Skin of body (tissue), 3 donors: ENCODE measurements at places on chromosomes 3 and 15. TPM values are rescaled to one million over a fixed set of nuclear protein-coding genes. Genes with fewer than 3 reads are reported as not detected.
A peak's percentile ranks its signal among the peaks of the same experiment; 100 is the strongest.

The ESYT3 gene
- total RNA-seq = 7.9 TPM

The GOLGA6A gene
- 0.89 TPM for total RNA-seq

The ECT2 gene
- total RNA-seq = 27.8 TPM

The SERPINI1 gene
- total RNA-seq = 14.6 TPM

The CIDEC gene
- 29.4 TPM for total RNA-seq

The BLM gene
- 6.3 TPM for total RNA-seq

The NPAP1 gene
- total RNA-seq = not detected

The GPR62 gene
- total RNA-seq = 0.20 TPM

The SLC41A3 gene
- 26.1 TPM for total RNA-seq

The COL7A1 gene
- total RNA-seq = 71.4 TPM

The CPN2 gene
- 0.10 TPM for total RNA-seq

The SSUH2 gene
- total RNA-seq = 0.39 TPM

The GPR27 gene
- total RNA-seq = 5.2 TPM

The FGD5 gene
- 14.9 TPM for total RNA-seq

DNA sequence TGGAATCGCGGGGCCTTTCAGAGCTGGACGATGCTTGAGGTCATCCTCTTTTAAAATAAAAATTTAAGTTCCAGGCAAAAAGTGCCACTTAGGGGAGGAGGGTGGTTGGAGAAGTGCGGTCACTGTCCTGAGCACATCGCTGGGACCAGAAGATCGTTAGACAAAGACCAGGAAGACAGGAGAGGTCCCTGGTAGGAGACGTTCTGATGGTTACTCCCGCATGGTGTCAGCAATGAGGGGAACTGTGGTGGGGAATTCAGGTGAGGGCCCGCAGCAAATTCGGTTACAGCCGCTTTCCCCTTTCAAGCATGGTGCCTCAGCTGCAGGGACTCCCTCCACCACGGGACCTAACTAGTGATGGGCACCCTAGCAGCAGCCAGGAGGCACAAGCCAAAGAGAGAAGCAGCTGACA lies 1.0 kb upstream of the ISY1 start:
- no peak for DNase-seq

DNA sequence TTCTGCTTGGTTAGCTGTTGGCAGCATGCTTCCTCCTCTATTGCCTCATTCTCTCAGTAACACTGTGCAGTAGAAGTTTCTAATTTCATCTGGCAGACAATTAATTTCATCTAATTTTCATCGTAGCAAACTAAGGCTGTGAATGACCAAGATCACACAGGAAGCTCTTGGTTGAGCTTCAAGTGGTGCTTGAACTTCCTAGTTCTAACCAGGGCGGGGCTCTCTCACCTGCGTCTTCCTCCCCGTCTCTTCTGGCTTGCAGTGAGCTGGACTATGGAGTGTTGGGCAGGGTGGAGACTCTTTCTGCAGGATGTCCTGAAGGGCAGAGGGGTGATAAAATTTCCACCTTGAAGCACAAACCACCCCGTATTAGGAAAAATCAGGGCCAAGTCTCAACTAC lies 2.0 kb upstream of the IL16 start:
- no peak for DNase-seq

GRCh38 chr3:155323063-155323666 lies 29.7 kb upstream of the STRIT1 start:
- peak; percentile 80 for DNase-seq

DNA sequence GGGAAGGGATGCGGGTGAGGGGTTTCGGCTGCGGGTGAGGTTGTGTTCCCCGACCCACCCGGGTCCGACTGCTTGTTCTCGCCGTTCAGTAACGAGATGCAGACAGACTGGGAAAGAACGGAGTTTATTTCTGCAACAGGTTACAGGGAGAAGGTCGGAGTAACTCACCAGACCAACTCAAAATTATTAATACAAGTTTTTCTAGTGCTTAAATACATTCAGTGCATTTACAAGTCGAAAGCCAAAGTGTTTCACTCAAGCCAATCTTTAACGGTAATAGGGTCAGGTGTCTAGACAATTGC lies 492 bp upstream of the HIGD1A start:
- DNase-seq = no peak

- no peak for DNase-seq
These were observed 37.0 kb downstream of the FEM1B start for GRCh38 chr15:68314563-68314962.

- DNase-seq = no peak
These were observed 150.9 kb upstream of the IL12A start for GRCh38 chr3:159837725-159838124.

- DNase-seq = no peak
These were observed 191.3 kb downstream of the ZMAT3 start for GRCh38 chr3:178880274-178880673.

GRCh38 chr3:7332696-7333095 lies 471.8 kb downstream of the GRM7 start:
- no peak for DNase-seq

- no peak for DNase-seq
These were observed 49.9 kb upstream of the SUCLG2 start for GRCh38 chr3:67704322-67704721.

- DNase-seq = no peak
These were observed 1.2 kb downstream of the CRABP1 start for GRCh38 chr15:78341057-78341987.

- peak; percentile 51 for DNase-seq
These were observed 38.4 kb upstream of the TRAK1 start for GRCh38 chr3:42052484-42053351.

- no peak for DNase-seq
These were observed 31.2 kb upstream of the MYO5C start for GRCh38 chr15:52326756-52327155.

GRCh38 chr15:49494842-49495241 lies 71.8 kb downstream of the FGF7 start:
- DNase-seq = no peak

GRCh38 chr15:70781236-70781635 lies 17.9 kb upstream of the UACA start:
- DNase-seq = no peak

- peak; percentile 68 for DNase-seq
These were observed 631 bp downstream of the UBR1 start for GRCh38 chr15:43105077-43105736.

DNA sequence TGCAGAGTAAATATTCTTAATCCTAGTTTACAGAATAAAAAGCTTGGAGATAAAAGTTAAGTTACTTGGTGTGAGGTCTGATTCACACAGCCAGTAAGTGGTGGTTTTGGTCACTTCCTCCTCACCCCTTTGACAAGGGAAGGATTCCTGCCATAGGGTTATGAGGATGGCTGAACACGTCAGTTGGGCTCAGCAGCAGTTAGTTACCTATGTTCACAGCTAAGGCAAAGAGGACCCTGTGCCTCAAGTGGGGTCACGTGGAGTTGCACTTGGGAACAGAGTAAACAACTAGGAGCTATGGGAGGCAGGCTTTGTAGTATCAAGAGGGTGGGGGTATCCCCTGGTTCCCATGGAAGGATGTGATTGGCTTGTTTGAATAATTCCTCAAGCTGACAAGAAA lies 232.2 kb downstream of the UBE2E2 start:
- no peak for DNase-seq

GRCh38 chr3:129245141-129245540 lies 4.3 kb upstream of the COPG1 start:
- DNase-seq = no peak

DNA sequence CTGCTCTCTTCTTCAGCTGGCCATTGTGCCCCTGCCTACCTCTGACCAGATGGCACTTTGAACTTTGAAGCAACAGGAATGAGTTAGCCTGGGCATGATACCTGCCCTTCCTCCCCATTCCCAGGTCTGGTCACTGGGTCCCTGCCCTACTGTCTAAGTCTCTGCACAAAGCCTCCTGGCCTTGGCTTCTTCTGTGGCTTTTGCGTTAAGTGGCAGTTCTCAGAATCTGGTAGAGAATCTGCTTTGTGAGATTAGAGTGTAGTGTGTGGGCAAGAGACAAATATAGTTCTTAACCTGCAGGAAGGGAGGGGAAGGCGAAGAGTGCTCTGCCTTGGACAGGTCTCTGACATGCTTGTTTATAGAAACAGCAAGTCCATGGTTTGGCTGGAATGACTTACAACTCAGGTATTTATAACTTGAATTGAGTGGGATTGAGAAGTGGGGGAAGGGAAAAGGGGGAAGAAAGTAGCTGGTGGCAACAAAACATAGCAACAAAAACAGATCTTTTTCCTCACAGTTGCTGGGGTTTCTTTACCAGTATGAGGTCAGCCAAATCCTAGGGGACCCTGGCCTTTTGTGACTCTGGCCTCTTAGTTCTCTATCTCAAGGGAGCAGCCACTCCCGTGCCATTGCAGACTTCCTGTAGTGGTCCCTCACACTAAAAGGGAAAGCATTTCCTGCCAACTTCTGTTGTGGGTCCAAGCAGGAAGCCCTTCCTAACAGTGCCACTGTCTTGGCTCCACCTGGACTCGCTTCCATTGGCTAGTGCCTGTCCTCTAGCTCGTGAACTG lies 16.7 kb downstream of the MAPKBP1 start:
- DNase-seq = peak; percentile 22

DNA sequence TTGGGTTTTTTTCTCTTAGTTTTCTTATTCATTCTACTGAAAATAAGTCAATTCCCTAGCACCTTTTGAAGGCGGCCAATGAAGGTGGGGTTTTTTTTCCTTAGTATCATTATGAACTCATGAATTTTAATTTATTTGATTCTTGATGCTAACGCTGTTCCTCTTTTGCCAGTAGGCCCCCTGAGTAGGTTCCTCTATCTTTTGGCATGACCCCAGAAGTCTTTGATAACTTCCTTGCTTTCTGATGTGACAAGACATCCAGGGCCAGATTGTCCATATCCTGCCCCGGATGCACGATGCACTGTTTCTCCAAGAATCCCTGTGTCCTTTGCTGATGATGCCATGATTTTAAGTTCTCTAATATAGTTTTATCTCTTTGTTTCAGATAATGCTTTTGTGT lies 20.6 kb downstream of the LRRK1 start:
- DNase-seq = no peak

- DNase-seq = no peak
These were observed 2.6 kb upstream of the ALCAM start for GRCh38 chr3:105364128-105364527.

DNA sequence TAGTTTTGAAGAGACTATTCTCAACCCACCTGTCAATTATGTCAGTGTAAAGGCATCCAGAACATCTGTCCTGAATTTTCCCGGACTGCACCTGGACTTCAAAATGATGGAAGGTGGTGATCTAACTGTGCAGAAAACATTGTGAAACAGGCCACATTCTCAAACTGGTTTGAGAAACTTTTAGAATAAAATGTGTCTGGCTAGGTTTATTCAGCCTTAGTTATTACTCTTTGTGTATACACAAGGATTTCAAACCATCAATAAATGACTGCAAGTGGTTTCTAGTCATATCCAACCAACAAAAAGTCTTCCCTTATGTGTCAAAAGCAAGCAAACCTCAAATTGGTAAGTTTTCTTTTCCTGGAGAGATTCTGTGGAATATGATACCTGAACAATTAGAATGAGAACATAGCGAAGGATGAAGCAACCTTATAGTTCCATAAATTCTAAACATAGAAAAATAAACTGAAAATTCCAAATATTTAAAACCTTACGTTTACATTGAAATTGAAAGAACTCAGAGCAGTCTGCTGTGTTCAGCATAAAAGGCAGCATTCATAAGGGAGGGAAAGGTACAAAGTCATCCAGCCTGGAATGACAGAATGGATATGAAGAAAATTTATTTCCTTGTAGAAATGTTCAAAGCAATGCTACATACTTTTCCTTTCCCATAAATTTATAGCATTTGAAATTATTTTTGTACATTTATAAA lies 306.6 kb upstream of the TGFBR2 start:
- no peak for DNase-seq

- DNase-seq = peak; percentile 72
These were observed 4.8 kb upstream of the BCL6 start for GRCh38 chr3:187750006-187750512.

DNA sequence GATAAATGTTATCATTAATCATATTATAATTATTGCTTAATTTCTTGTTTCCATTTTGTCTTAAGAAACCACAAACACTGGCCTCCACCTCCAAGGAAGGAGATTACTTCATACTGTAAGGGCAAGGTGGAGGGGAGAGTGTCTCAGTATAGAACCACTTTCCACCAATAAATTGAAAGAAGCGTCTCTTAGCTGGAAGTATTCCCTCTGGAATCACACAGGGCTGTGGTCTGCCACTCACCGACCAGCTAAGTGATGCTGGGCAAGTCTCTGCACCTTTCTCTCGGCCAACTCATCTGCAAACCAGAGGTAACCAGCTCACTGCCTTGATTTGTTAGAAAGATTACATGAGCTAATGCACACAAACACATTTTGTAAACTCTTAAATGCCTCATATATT lies 63.1 kb downstream of the EIF4E3 start:
- DNase-seq = no peak

DNA sequence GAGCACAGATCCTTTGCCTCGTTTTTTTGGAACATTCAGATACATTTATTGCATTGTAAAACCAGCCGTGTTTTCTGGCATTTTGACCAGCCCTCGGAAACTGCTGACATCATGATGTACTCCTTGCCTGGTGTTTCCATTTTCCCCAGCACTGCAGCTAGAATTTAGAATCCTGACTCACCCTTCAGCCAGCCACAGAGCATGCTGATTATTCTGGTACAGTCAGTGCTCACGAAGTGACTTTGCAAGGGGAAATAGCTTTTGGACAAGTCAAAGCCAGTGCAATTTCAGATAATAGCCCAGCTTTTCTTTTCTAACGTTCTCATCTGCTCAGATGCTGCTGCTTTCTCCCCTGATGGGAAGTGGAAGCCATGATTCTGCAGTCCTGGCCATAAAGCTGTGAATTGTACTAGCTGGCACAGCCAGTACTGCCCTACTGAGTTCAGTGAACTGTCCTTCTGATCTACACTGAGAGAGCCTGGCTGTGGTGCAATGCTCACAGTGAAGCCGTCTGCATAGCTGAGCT lies 12.1 kb upstream of the CNBP start:
- DNase-seq = no peak

GRCh38 chr3:59234884-59235633 lies 185.2 kb upstream of the CFAP20DC start:
- no peak for DNase-seq

DNA sequence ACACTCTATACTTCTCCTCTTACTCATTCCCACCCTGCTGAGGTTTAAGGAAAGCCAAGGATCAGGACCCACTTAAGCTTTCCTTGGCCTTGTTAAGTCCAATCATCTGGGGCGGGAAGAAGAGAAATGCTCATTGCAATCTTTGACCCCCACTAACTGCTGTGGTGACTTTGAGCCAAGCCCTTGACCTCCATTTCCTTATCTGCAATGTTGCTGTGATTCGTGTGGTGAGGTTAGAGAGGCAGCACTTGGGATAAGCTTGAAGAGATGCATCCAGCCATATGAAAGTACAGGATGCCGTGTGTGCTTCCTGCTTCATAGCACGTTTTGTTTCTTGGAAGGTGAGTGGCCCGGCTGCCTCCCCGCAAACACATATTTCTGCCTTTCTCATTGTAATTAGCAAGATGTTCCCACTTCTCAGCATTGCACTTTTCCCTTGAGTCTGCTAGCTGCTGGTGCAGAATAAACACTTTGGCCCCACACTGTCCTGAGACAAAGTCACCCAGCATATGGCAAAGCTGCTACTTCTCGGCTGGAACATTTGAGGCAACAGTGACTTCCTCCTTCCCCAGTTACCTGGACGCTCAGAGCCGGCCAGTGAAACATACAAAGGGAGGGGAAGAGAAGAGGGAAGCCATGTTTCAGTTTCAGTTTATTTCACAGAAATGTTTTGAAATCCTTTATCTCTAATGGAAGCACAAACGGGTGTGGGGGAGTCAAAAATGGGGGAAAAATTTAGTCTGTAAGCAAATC lies 10.5 kb upstream of the NUDT16 start:
- no peak for DNase-seq

GRCh38 chr3:174100744-174101143 lies 703.2 kb downstream of the NLGN1 start:
- DNase-seq = no peak

- no peak for DNase-seq
These were observed 10.2 kb upstream of the CHRNA7 start for GRCh38 chr15:32020156-32020555.

- no peak for DNase-seq
These were observed 76.3 kb upstream of the NR2F2 start for GRCh38 chr15:96254173-96254572.
